B cell (primary cell): ENCODE measurements at places on chromosomes 1 and 21.
A peak's percentile ranks its signal among the peaks of the same experiment; 100 is the strongest.

GRCh38 chr1:10631121-10631810 is 156.5 kb downstream of the PEX14 start:
- no peak for DNase-seq

GRCh38 chr1:9437961-9438430 is 101.3 kb upstream of the SLC25A33 start:
- DNase-seq = no peak

- DNase-seq = peak; percentile 70
Observed at GRCh38 chr1:40532844-40533424, 1.5 kb downstream of the ZNF684 start.

- DNase-seq = no peak
Observed at GRCh38 chr1:247647864-247648263, 31.7 kb downstream of the OR13G1 start.

DNA sequence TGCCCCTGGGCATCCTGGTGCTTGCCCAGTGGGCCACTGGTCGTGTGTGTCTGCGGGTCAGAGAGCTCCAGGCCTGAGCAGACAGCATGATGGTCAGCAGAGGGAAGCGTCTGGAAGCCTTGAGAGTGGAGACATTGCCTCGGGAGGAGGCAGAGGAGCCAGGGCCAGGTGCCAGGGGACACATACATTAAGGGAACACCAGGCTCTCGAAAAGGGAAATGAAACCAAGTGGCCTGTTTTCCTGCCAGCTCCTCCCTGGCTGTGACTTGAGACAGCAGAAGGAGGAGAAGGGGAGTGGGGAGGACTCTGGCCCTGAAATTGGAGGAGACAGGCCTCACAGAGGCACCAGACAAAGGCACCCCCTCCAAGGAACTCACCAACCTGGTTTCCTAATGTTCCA is 62.4 kb upstream of the LRP8 start:
- peak; percentile 59 for DNase-seq

DNA sequence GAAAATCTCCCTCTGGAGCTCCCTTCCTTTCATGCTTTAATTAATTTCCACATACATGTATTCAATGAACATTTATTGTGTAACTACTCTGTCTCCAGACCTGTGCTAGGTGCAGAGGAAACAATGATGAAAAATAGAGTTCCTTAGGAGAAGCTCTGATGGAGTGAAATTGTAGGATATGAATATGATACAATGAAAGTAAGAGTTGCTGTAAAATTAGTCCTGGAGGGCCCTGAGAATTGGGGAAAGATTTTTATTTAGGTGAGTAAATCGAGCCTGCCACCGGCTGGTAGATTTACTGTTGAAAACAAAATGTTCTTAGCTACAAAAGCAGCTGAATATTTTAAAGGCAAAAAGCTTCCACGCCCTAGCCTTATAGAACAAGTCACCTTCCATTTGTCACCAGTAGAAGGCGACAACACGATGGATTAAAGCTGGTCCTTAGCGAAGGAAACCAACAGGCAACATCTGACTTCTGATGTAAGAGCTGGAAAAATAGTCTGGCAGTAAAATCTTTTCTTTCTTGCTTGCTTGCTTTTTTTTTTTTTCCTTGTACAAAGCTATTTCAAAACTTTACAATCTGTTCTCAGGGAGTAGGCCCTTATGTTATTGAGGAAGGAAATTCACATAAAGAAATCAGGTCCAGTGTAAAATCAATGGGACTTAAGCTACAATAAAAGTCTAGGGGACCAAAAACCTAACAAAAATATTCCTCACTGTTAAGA is 82.0 kb upstream of the ROR1 start:
- peak; percentile 64 for DNase-seq

- no peak for DNase-seq
Observed at GRCh38 chr1:247204177-247204647, 32.4 kb upstream of the ZNF124 start.

DNA sequence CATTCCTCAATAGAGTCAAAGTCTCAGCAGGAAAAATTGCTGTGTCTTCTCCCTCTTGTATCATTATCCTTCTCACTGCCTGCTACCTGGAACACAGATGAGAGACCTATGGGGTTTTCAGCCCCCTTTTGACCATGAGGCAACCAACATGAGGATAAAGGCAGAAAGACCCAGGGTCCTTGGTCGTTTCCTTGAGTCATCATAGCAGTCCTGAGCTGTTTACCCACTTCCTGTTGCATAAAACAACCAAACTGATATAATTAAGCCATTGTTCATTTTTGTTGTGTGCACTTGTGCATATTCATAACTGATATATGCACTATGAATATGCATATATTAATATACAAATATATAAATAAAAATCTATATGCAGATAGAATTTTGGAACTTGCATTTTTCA is 188.3 kb upstream of the MAP1LC3C start:
- no peak for DNase-seq

GRCh38 chr1:171055966-171056643 is 34.6 kb upstream of the FMO3 start:
- DNase-seq = no peak
